ENCODE measurements at places on chromosomes 2 and 18. TPM values are rescaled to one million over a fixed set of nuclear protein-coding genes. Genes with fewer than 3 reads are reported as not detected.

OSR1 gene
- 0.44 TPM for total RNA-seq

CCBE1 gene
- total RNA-seq: 1.3 TPM

TCF7L1 gene
- 9.9 TPM for total RNA-seq

C2orf42 gene
- total RNA-seq: 9.3 TPM

DCTN1 gene
- total RNA-seq: 105 TPM

CNDP1 gene
- not detected for total RNA-seq

TEKT4 gene
- total RNA-seq: not detected

SLC35F6 gene
- 15.4 TPM for total RNA-seq

CAPN14 gene
- total RNA-seq: 0.17 TPM

IL36A gene
- total RNA-seq: not detected

ADAM23 gene
- total RNA-seq: 5.8 TPM

TRIM54 gene
- 5.5 TPM for total RNA-seq

AFF3 gene
- total RNA-seq: 0.37 TPM

UGT1A3 gene
- total RNA-seq: not detected

ATP6V1B1 gene
- 0.14 TPM for total RNA-seq

SANBR gene
- total RNA-seq: 7.5 TPM

PROKR1 gene
- 2.8 TPM for total RNA-seq

SP110 gene
- 2.2 TPM for total RNA-seq

NEU2 gene
- not detected for total RNA-seq

TIGD1 gene
- 8.0 TPM for total RNA-seq

WNT10A gene
- 0.33 TPM for total RNA-seq

ASB18 gene
- total RNA-seq: not detected

DAW1 gene
- total RNA-seq: not detected

TM4SF20 gene
- total RNA-seq: not detected

CD207 gene
- total RNA-seq: not detected

KLHL30 gene
- total RNA-seq: 0.04 TPM

PID1 gene
- 1.5 TPM for total RNA-seq

GALNT3 gene
- total RNA-seq: 8.0 TPM

TGFBRAP1 gene
- total RNA-seq: 19.5 TPM

CDH7 gene
- total RNA-seq: 0.17 TPM

ZSCAN30 gene
- 8.2 TPM for total RNA-seq

FAM124B gene
- 0.22 TPM for total RNA-seq

LAMA3 gene
- 0.21 TPM for total RNA-seq

VWA3B gene
- total RNA-seq: 1.0 TPM

COA5 gene
- total RNA-seq: 28.6 TPM

SNORC gene
- 1.6 TPM for total RNA-seq

CFAP65 gene
- total RNA-seq: not detected

SH2D6 gene
- not detected for total RNA-seq

TUBB8B gene
- total RNA-seq: 0.17 TPM

ARHGAP28 gene
- 24.5 TPM for total RNA-seq

DNAJC5G gene
- not detected for total RNA-seq

LBH gene
- 90.7 TPM for total RNA-seq

PRKAG3 gene
- not detected for total RNA-seq

REG1B gene
- not detected for total RNA-seq

TMEM17 gene
- total RNA-seq: 1.7 TPM

POTEE gene
- total RNA-seq: 0.28 TPM

WDR7 gene
- 6.2 TPM for total RNA-seq

ITGB6 gene
- total RNA-seq: not detected

EPB41L3 gene
- 44.2 TPM for total RNA-seq

ACVR1C gene
- 1.0 TPM for total RNA-seq

APOB gene
- total RNA-seq: 0.07 TPM

MDH1B gene
- 2.0 TPM for total RNA-seq

EHD3 gene
- 7.3 TPM for total RNA-seq

TPO gene
- not detected for total RNA-seq

NPHP1 gene
- 1.9 TPM for total RNA-seq

MARCHF4 gene
- 0.38 TPM for total RNA-seq

Data from H7 (cell line).